ENCODE measurements at places on chromosomes 7 and 10.

DNA sequence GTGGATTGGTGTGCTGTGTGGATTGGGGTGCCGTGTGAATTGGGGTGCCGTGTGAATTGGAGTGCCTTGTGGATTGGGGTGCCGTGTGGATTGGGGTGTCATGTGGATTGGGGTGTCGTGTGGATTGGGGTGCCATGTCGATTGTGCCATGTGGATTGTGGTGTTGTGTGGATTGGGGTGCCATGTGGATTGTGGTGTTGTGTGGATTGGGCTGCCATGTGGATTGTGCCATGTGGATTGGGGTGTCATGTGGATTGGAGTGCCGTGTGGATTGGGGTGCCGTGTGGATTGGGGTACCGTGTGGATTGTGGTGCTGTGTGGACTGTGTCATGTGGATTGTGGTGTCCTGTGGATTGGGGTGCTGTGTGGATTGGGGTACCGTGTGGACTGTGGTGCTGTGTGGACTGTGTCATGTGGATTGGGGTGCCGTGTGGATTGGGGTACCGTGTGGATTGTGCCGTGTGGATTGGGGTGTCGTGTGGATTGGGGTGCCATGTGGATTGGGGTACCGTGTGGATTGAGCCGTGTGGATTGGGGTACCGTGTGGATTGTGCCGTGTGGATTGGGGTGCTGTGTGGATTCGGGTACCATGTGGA is 120.6 kb upstream of the NPS start:
- DNase-seq: no peak

- DNase-seq: no peak
These were observed 216.6 kb upstream of the YAE1 start for GRCh38 chr7:39349452-39350123.

- no peak for DNase-seq
These were observed 59.4 kb downstream of the FANK1 start for GRCh38 chr10:125955766-125956165.

DNA sequence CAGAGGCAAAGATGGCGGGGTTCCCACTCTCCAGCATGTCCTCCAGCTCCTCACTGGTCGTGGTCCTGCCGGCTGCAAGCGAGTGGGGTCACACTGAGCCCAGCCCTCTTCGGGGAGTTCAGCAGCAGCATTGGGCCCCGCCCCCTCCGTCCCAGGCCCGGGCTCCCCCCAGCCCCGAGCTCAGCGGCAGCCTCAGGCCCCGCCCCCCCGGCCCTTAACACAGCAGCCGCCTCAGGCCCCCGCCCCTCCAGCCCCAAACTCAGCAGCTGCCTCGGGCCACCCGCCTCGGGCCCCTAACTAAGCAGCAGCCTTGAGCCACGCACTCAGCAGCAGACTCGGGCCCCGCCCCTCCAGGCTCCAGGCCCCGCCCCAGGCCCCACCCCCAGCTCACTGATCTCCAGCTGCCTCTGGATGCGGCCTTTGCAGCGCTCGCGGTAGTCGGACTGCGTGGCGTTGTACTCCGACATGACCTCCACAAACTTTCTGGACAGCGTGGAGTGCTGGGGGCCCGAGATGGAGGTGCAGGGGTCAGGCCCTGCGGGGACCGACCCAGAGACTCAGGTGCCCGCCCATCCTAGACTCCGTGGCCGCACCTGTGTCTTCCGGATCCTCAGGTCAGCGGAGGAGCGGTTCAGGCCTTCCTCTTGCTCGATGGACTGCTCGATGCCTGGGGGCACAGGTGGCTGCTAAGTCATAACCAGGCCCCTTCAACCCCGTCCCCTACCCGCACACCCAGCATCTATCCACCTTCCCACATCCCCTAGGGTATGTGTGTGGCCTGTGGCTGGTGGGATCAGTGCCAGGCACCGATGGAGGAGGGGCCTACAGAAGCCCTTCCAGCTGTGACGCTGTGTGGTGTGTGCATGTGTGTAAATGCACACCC is 15.5 kb downstream of the STX1A start:
- DNase-seq: no peak

DNA sequence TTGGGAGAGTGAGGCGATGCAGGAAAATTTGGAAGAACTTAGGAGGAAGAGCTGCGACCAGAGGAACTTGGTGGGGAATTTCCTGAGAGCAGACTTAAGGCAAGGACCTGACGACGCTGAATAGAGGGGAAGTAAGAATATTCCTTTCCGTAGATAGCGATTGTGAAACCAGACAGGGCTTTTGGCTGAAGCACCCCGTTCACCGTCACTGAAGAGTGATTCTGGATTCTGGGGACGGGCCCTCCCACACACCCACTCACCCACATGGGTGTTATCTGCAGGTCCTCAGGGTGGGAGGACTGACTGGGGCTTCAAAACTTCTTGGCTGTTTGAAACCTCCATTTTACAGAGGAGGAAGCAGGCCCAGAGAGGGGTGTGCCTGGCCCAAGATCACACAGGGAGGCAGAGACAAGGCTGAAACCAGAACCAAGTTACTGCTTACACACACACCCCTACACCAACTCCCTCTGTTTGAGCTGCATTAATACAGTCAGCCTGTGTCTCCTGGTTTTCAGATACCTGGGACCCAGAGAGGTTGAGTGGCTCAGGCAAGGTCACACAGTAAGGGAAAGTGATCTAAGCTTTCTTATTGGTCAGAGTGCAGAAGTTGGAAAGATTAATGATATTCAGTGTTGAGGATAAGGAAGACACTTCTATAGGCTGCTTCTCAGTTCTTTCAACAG is 37.2 kb upstream of the CDH23 start:
- no peak for DNase-seq

- DNase-seq: no peak
These were observed 86.9 kb upstream of the SLC26A5 start for GRCh38 chr7:103532955-103533354.

DNA sequence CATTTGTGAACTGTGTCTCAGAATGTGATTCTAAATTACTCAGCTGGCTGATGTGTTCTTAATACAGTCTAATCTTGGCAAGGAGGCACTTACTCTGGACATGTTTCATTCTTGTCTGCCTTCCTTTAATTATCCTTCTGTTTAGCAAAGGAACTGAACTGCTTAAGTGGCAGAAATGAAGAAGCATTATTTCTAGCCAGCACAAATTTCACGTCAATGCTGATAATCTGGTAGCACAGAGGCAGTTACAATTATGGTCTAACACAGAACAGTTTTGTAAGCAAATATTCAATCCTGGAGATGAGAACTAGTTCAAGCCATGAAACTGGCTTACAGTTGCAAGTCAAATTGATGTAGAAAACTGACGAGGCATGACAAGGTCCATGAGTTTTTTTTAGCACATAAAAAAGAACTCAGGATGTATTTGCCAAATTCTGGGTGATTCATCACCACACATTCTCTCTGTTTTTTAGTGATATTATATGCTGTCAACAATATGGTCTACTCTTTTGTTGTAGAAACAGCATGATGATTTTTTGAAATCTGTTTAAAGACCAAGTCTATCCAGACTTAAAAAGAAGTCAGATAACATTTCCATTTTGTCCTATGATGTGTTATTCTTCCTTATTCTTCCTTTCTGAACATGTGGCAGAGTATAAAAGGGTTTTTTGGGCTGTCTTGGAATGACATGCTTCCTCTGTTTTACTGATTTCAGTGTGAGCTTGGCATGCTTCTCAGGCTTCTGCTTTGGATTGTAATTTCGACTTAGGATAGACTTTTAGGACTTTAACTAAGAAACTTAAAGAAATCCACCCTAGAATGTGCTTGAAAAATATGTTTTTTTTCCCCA is 154.8 kb downstream of the DNAJB9 start:
- DNase-seq: no peak

GRCh38 chr10:74207691-74208480 is 56.9 kb downstream of the ADK start:
- DNase-seq: no peak

GRCh38 chr10:130901311-130902165 is 410.0 kb downstream of the TCERG1L start:
- DNase-seq: no peak

GRCh38 chr7:151086802-151087244 is 548 bp downstream of the AGAP3 start:
- no peak for DNase-seq

GRCh38 chr7:2688409-2689342 is 674 bp downstream of the AMZ1 start:
- DNase-seq: no peak

DNA sequence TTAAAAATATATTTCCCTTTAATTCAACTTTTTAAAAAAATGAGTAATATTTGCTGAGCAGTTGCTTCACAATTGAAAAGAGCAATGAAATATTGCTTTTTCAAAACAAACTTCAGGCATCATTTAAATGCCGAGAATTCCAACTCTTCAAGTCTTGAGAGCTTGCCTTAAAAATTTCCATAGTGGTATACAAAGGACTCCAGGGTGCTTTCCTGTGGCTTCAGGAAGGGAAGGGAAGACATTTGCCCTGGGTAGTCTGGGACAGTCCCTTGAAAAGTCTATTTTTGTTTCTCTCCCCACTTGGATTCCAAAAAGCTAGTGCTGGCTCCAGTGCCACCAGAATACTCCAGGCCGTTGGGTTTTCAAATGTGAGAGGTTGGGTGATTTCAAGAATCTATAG is 71.7 kb downstream of the HYCC1 start:
- no peak for DNase-seq

DNA sequence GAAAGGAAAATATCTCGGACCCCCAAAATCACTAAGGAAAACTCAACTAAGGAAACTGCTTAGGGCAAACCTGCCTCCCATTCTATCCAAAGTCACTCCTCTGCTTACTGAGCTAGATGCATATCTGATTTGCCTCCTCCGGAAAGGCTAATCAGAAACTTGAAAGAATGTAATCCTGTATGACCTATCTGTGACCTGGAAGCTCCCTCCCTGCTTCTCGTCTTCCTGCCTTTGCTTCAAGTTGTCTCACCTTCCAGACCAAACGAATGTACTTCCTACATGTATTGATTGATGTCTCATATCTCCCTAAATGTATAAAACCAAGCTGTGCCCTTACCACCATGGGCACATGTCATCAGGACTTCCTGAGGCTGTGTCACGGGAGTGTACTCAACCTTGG is 58.1 kb upstream of the SEC61G start:
- no peak for DNase-seq

DNA sequence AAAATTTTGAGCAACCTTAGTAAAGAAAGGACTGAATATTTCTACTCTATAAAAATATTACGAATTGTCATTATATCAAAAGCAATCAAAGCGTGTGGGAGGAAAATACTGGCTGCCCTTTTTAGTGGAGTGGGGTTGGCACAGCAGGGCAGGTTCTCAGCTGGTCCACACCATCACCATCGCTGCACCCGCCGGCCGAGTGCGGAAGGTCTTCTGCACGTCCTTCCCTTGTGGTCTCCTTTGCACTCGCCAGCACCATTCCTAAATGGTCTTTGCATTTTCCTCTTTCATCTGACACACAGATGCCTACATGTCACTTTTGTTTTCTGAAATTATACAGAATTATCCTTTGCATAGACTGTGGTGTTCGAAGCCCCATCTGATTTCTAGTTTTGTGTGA is 116.6 kb upstream of the LANCL2 start:
- DNase-seq: no peak

GRCh38 chr7:47357361-47357760 is 224.6 kb downstream of the TNS3 start:
- no peak for DNase-seq

DNA sequence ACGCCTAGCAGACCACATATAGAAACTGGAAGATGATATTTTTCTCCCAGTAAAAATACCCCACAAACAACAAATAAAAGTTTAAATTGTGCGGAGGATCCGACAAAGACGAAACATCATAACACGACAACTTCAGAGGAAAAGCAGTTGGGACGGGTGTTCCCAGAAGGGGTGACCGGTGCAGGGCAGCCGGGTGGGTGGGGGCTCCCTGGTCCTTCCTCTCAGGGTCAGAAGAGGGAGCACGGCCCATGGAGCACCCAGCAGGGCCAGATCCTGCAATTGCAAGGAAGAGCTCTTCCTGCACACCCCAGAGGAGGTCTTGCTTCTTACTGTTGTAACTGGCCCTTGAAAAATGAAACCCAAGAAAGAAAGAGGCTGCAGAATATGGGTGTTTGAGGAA is 608.5 kb upstream of the MKI67 start:
- DNase-seq: no peak

- no peak for DNase-seq
These were observed 111.2 kb downstream of the EEPD1 start for GRCh38 chr7:36264123-36264801.

- no peak for DNase-seq
These were observed 280.2 kb upstream of the CHRM2 start for GRCh38 chr7:136588216-136588615.

DNA sequence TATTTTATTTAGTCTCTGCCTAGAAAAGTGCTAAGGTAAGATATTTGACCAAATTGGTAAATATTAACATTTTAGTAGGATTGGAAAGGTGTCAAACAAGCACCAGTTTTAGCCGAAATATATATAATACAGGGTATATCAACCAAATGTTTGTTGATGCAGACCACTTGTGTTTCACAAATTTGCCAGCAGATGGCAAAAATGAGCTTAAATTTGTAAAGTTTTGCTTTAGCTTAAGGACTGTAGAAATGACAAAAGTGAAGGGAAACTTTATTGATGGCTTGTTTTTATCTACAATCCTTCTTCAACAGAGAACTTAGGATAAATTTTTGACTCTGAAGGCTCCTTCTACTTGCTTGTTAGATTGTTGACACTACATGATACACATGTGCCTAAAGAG is 4.8 kb upstream of the POLR1F start:
- DNase-seq: peak; percentile 62

- DNase-seq: no peak
These were observed 213.7 kb upstream of the MGMT start for GRCh38 chr10:129253161-129253864.

DNA sequence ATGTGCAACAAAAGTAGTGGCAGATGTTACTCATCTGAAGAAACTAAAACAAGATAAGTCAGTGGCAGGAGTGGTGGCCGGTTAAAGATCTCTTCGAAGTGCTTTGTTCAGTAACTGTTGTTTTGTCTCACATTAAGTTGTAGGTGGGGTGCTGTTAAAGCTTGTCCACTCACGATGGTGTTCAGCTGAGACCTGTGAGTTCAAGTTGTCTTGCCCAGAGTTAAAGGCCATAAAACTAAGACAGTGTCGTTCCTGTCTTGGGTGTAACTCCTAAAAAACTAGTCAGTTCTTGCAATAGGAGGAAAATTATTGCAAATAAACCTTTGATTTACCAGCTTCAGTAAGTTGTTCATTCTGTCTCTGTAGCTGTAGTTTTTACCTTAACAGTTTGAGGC is 857 bp upstream of the FOXP2 start:
- no peak for DNase-seq

- no peak for DNase-seq
These were observed 116.7 kb upstream of the ZMIZ1 start for GRCh38 chr10:78952030-78952429.

DNA sequence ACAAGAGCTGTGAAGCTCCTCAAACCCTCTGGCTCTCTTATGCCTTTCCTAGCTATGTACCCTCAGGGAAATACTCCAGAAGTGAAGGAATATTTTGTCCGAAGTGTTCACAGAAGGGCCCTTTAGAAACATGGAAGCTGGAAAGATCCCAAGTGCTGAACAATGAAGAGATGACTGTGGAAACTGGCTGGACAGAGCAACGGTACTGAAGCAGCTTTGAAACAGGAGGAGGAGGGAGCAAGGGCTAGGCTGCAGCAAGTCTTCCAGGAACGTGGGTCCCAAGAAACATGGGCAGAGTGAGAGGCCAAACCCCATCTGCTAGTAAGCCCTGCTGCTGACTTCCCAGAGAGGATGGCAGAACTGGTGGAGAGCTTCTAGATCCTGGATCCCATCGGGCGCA is 3.0 kb upstream of the PSAP start:
- DNase-seq: no peak

GRCh38 chr7:69431626-69432025 is 166.6 kb upstream of the AUTS2 start:
- DNase-seq: no peak

GRCh38 chr10:36023939-36024338 is 381.8 kb upstream of the FZD8 start:
- DNase-seq: no peak

GRCh38 chr10:132110111-132110521 is 44.4 kb downstream of the JAKMIP3 start:
- DNase-seq: no peak

Data from CD4-positive, alpha-beta T cell treated with Interleukin-15 for 4 hours (primary cell).